H9 (cell line): ENCODE measurements at places on chromosomes 7 and 10.

DNA sequence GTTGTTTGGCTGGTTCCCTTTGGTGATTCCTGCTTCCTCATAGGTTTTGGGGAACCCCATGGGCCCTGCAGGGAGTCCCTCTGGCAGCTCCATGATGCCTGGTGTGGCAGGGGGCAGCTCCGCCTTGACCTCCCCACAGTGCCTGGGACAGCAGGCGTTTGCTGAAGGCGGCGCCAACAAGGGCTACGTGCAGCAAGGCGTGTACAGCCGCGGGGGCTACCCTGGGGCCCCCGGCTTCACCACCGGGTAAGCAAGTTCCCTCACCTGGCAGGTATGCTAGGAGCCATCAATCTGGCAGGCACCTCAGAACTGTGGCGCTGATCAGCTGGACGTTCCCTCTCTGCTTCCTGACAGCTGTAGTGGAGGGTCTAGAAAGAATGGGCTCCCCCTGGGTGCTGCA lies 8.3 kb downstream of the ZMIZ2 start:
- DNase-seq, result no peak

DNA sequence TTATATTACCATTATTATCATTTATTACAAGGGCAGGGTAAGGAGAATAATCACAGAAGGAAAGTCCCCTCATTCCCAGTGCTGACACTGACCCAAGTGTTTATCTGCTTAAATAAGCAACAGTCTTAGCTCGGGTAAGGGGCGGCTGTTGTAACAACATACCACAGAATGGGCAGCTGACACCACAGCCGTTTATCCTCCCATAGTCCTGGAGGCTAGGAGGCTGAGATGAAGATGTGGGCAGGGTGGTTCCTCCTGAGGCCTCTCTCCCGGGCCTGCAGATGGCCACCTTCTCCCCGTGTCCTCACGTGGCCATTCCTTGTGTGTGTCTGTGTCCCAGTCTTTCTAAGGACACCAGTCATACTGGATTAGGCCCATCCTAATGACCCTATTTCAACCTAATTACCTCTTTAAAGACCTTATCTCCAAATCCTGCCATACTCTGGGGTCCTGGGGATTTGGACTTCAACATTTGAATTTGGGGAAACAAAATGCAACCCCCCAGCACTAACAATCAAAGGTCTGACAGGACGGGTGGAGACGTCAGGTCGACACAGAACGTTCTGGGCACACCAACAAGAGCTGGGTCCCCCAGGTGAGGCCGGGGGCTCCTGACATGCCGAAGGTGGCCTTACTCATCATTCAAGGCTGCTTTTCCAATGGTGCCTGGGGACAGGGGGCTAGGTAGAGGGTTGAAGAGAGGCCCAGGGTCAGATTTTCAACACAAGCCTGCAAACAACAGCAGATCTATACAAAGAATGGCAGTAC lies 93.5 kb downstream of the TNS3 start:
- DNase-seq, result no peak

- DNase-seq, result no peak
Measured at GRCh38 chr7:138295049-138295637, 164.9 kb upstream of the TRIM24 start.

GRCh38 chr10:14601872-14602725 lies 172.6 kb downstream of the FAM107B start:
- DNase-seq, result peak; percentile 20

- DNase-seq, result peak; percentile 74
Measured at GRCh38 chr7:31735991-31736982, 49.3 kb downstream of the PPP1R17 start.

DNA sequence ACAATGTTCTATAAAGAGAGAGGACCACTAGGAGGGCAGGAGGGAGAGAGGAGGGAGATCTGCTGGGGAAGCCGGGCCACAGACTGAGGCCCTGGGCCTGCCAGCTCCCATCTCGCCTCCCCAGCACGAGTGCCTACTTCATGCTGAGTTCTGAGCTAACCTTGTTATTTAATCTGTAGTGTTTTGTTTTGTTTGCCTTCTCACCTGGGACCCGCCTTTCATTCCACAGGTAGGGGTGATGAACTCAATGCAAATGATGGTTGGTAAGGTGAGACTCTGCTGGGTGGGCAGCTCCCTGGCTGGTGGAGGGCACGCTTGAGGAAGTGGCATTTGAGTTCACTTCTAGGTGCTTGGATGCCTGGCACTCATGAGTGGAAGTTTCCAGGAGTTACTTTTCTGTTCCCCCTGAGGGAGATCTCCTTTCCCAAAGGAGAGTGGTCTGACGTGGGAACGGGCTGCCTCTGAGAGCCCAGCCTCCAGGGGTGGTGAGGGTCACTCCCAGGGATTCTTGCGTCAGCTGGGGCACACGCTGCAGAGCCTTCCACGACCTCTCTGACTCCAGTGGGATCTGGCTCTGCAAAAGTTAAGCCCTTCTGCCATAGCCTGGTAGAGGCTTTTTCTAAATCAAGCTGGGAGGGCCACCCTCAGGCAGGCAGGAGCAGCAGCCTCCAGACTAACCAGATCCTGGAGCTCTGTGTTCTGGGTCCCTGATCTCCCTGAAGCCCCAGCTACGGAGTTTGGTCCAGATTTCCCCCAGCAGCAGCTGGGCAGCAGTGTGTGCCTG lies 22.4 kb downstream of the UBTD1 start:
- peak; percentile 59 for DNase-seq

DNA sequence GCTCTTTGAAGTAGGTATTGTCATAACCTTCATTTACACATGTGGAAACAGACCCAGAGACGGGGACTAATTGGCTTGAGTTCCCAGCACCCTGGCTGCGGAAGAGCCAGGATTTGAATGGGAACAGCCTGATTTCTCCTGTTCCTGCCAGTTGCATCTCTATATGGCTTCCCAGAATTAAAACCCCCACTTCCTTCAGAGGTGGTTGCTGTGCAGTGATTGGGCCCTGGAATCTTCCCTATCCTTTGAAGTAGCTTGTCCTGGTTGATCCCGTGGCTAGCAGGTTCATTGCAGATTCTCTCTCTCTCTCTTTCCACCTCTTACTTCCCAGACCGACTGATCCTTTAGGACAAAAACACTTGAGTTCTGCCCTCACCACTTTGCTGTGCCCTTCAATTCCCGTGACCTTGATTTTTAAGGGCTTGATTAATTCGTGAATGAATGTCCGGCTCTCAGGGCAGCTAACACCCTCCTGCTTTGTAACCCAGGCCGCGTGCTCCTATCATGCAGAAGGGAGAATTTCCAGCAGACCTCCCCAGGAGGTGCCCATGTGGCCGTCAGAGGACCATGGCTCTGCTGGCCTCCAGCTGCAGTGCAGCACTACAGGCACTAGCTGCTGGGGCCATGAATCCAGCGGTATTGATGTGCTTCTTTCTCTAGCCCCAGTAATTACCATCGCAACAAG lies 120.6 kb upstream of the AGK start:
- peak; percentile 84 for DNase-seq

DNA sequence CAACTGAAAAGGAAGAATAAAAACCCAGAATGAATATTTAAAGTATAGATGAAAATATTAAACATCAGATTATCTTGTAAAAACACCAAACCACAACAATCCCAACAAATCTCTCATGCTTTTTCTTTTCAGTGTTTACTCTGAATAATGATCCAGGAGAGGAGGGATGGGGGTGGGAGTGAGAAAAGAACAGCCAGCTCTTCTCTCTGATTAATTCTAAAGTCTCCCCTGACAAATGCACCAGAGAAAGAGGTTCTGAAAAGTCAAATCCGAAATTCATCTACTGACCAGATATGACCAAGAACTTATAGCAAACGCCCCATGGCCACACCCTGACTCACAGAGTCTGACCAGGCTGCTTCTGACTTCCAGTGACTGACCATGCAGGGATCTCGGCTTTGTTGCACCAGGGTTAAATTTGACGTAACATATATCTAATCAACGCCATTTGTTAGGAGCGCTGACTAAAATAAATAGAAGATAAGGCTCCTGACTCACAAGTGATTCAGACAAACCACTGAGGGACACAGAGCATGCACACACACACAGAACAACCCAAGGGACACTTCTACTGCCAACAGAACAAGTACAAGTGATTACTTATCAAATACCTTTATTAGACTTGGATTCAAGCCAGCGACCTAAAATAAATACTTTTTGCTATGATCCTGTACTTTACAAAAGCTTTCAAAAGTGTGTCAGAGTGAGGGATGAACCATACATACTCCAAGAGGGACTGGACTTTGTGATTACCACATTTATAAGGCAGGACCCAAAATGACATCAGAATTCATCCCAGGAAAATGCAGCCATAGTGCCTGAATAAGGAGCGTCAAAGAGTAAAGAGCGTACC lies 9.3 kb upstream of the SPOCK2 start:
- no peak for DNase-seq

DNA sequence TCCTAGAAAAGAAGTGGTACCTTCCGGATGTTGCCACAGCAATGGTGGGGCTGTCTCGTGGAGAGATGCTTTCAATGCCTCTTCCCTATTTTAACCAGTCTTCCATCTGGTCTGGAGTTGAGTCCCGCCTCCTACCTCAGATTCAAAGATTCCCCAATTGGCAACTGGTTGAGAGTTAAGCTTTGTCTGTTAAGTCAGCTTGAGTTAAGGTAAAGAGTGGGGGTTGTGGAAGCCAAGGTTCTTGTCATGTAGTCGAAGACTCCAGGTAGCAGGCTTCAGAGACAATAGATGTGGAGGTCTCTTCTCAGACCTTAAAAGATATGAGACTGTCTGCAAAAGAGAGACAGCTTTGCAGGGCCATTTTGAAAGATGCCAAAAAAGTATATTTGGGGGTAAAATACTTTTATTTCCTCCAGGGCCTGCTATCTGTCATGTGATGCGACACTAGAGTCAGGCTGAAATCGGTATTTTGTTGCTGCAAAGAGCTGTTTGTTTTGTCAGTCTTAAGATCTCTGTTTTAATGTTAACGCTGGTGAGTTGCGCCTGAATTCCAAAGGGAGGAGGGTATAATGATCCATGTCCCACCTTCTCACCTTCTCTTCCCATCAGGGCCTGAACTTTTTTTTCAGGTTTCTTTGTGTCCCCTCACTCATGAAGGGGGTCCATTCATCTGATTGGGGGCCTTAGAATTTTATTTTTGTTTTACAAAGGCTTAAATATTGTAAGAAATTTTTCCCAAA lies 40.4 kb upstream of the SCIN start:
- no peak for DNase-seq

GRCh38 chr7:55481155-55481554 lies 91.1 kb downstream of the VOPP1 start:
- DNase-seq, result peak; percentile 18

- no peak for DNase-seq
Measured at GRCh38 chr10:36534471-36535002, 590.9 kb upstream of the ANKRD30A start.

GRCh38 chr7:123871998-123872867 lies 27.3 kb downstream of the HYAL4 start:
- DNase-seq, result peak; percentile 57

DNA sequence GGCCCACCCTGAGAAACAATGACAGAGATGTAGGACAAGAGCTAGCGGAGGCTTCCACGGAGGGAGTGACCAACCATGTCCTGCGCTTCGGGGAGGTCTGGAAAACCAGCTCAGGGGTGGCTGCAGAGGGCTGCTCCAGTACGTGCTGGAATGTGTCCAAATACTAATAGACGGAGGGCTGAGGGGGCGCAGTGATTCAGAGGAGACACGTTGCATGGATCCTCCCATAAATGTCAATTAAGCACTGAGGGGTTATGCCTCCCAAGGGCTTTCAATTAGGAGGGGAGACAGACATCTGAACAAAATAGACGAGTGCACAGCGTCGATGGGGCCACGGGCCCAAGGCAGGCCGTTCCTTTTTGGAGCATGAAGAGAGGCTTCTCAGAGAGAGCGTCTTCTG lies 51.0 kb upstream of the NPS start:
- no peak for DNase-seq

DNA sequence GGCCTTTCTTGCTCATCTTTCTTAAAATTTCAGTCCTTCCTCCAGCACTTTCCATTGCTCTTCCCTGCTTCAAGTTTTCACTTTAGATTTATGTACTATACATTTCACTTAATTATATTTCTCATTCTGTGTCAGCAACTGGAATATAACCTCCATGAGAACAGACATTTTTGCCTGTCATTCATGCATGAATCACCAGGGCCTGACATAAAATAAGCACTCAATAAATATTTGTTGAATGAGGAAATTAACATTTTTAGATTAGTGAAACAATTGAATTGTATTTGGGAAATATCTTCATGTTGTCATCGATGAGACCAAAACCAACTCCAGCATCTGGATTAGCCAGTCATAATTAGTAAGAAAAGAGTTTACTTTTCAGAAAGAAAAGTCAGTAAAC lies 6.1 kb downstream of the SAMD9L start:
- DNase-seq, result no peak

- no peak for DNase-seq
Measured at GRCh38 chr10:122232769-122233168, 38.3 kb upstream of the BTBD16 start.

DNA sequence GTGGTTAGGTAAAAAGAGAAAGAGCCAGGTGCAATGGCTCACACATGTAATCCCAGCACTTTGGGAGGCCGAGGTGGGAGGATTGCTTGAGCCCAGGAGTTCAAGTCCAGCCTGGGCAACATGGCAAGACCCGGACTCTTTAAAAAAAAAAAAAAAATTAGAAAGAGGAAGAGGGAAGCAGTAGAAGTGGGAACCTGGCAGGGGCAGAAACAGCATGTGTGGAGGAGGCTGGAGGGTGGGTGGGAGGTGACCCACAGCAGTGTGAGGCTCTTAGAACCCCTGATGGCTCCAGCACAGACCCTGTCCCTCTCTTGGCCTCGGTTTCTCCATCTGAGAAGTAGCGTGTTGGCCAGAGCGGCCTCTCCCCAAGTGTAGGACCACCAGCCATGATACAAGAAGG lies 4.9 kb upstream of the CCL24 start:
- no peak for DNase-seq
